ENCODE measurements at places on chromosomes 1 and 21.

DNA sequence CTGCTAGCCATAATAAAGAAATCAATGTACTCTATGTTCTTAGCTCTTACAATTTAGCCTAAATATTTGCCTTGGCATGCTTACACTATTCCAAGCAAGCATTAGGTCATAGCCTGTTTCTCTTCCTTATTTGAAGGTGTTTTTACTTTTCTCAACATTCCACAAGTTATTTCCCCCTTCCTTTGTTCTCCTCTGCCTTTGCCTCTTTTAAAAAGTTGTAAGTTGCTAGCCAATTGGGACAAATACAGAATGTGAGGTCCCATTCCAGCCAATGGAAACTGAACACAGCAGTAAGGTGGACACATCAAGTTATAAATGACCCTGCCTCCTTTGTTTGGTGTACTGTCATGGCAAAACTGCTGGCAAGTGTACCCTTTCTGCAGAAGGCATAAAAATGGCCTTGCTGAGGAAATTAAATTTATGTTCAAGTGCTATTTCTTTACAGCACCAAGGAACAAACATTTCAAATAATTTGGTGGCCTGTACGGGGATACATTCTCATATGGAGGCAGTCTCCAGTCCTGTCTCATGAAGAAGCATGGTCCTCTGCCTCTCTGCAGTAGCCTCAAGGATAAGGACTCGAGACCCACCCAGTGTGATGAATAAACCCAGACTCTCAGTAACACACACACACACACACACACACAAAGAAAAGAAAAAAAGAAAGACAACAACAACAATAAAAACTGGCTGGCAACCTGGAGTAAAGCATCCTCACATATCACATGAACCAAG lies 28.8 kb upstream of the FMO1 start:
- DNase-seq: no peak

- no peak for DNase-seq
Measured at GRCh38 chr1:67677408-67677807, 7.6 kb upstream of the GADD45A start.

DNA sequence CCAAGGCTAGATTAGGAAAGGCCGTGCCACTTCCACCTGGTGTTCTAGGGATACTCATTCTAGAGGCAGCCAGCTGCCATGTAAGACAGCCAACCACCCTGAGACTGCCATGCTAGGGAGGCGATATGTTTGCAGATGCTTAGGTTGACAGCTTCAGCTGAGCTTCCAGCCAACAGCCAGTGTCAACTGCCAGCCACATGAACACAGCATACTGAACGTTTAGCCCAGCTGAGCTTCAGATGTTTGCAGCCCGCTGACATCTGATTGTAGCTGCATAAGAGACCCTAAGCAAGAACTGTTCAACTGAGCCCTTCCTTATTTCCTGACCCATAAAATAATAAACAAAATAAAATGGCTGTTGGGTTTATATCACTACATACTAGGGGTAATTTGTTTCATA lies 5.0 kb upstream of the KCNC4 start:
- DNase-seq: no peak

- no peak for DNase-seq
Measured at GRCh38 chr1:68173283-68173935, 58.9 kb downstream of the WLS start.

DNA sequence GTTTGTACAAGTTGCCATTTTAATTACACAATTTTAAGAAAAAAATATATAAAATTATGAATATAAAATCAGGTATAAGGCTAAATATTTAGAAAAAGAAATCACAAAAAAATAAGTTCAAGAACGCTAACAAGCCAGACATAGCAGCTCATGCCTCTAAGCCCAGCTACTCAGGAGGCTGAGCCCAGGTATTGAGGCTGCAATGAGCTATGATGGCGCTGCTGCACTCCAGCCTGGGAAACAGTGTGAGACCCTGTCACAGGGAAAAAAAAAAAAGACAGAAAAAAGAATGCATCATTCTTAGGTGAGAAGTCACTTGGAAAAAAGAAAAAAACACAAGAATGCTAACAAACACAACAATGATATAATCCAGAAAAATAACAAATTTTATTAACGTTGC lies 112.3 kb upstream of the PRDX6 start:
- no peak for DNase-seq

Measured in activated naive CD4-positive, alpha-beta T cell treated with anti-CD3 and anti-CD28 coated beads for 36 hours (primary cell).